ENCODE measurements at places on chromosomes 3 and 15. TPM values are rescaled to one million over a fixed set of nuclear protein-coding genes. Genes with fewer than 3 reads are reported as not detected.

The SHC4 gene
- 5.0 TPM for total RNA-seq

The CYP1A2 gene
- not detected for total RNA-seq

- no peaks in the 10 kb centered on the region for H3K27me3 ChIP-seq
- H3K27ac ChIP-seq, result no peak overlapping the region
- H3K4me3 ChIP-seq, result no peak overlapping the region
- H3K36me3 ChIP-seq, result no peaks in the 10 kb centered on the region
- DNase-seq, result no peak
- H3K4me1 ChIP-seq, result no peaks in the 10 kb centered on the region
Measured at GRCh38 chr15:95017666-95018328, 786.4 kb downstream of the MCTP2 start.

DNA sequence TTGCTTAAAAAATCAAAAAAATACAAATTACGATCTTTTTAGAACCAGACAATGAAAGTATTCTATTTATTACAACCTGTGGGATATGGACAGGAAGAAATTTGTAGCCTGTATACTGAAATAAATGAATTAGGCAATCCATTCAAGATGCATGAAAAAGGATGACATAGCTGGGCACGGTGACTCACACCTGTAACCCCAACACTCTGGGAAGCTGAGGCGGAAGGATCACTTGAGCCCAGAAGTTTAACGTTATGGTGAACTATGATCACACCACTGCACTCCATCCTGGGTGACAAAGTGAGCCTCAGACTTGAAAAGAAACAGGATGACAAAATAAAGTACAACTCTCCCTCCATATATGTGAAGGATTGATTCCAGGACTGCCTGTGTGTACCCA lies 74.1 kb downstream of the MSL2 start:
- no peak overlapping the region for H3K27ac ChIP-seq
- H3K36me3 ChIP-seq, result no peaks in the 10 kb centered on the region
- no peak overlapping the region for H3K4me3 ChIP-seq
- DNase-seq, result no peak
- H3K27me3 ChIP-seq, result no peaks in the 10 kb centered on the region
- no peaks in the 10 kb centered on the region for H3K4me1 ChIP-seq

DNA sequence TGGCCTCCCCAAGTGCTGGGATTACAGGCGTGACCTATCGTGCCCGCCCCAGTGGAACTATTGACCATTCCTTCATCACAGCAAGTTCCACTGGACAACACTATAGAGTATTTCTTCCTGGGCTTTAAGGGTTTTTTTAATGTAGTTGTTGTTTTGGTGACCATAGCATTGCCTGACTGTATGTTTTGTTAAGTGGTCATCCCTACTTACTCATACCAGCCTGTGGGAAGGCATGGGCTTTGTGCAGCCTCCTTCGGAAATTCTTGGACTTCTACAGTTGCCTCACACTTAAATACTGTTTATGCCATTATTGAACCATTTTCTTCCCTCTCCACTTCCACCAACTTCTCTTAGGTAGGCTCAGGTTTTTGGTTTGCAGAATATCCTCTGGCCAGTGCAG lies 19.9 kb upstream of the ALPK3 start:
- H3K4me1 ChIP-seq, result no peaks in the 10 kb centered on the region
- no peak for DNase-seq
- no peak overlapping the region for H3K4me3 ChIP-seq
- H3K27me3 ChIP-seq, result no peaks in the 10 kb centered on the region

GRCh38 chr15:85458764-85459163 lies 78.4 kb downstream of the AKAP13 start:
- H3K4me1 ChIP-seq, result peaks cover 6% of the 10 kb centered on the region
- no peak overlapping the region for H3K27ac ChIP-seq
- H3K4me3 ChIP-seq, result no peak overlapping the region
